ENCODE measurements at places on chromosomes 16 and 17. TPM values are rescaled to one million over a fixed set of nuclear protein-coding genes. Genes with fewer than 3 reads are reported as not detected.

- no peak for DNase-seq
Observed at GRCh38 chr16:16015849-16016248, 66.4 kb downstream of the ABCC1 start.

- DNase-seq: no peak
Observed at GRCh38 chr17:7611635-7612293, 2.9 kb downstream of the FXR2 start.

The FSCN2 gene
- total RNA-seq: 0.39 TPM

- DNase-seq: no peak
Observed at GRCh38 chr17:4440690-4441686, 7.2 kb downstream of the SPNS3 start.

GRCh38 chr17:3924512-3925350 is 8.5 kb upstream of the P2RX1 start:
- DNase-seq: no peak

- no peak for DNase-seq
Observed at GRCh38 chr16:53711390-53711789, 7.4 kb downstream of the FTO start.

GRCh38 chr16:84548508-84548907 is 44.0 kb upstream of the MEAK7 start:
- DNase-seq: no peak

DNA sequence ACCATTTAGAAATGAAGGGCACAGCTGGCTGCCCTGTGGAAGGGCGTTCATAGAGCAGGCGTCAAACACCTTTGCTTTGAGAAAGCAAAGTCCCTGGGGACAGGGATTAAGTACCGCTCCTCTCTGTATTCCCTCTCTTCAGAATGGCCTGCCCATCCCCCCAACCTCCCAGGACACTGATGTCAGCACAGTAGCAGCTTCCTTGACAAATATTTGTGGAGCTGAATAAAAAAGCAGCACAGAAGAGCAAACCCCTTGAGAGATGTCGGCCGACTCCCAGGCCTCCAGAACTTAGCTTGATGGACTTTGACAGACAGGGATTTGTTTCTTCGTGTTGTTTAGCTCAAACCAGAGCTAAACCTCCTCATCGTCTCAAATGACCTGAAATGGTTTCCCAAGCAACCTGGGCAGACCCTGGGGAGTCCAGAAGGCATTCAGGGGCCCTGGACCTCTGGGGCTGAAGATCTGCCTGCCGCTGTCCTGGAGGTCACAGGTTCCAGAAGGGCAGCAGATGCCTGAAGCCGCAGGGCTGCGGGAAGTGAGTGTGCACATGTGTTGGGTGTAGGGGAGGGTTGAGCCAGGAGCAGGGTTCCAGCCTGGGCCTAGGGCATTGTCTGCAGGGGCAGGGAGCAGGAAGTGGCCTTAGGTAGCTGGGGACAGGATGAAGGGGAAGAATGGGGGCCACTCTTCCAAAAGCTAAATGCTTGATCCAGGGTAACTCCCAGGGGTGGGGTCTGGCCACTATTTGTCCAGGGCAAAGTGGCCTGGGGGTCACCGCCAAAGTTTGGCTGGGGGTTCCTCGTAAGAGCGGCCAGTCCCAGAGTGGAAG is 42.3 kb upstream of the NKD1 start:
- DNase-seq: no peak

DNA sequence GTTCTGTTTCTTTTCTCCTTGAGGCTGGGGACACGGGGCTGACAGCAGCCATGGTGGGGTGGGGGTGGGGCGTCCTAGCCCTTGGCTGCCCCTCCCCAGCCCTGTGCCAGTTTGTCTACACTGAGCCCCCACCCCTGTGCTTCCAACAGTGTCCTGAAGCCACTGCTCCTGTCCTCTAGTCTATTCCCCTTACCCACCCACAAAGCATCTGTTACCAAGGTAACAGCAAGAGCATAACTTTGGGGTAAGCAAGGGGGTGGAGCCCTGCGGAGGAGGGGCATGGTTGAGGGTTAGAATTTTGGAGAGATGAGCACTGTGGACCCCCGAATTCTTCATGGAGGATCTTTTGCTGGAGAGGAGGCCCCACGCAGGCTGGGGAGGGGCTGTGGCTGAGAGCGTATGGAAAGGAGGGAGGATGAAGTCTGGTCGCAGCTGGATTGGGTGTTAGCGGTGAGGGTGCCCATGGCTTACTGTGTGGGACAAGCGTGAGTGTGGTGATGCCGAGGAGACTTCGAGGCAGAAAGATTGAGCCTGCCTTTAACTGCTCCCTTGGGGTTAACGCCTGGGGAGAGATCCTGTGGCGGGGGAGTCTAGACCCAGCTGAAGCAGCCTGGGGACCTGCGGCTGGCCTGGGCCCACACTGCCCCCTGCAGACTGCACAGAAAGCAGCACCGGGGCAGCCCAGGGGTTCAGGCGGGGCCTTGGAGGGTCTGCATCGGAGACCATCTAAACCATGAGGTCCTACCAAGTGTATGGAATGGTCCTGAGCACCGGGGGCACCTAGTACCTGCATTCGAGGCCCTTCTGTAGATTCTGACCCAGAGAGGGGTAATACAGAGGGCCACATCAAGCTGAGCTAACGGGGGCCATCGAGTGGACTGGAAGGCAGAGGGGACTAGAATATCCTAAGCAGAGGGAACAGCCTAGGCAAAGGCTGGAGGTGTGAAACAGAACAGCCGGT is 6.1 kb upstream of the STAC2 start:
- no peak for DNase-seq

- no peak for DNase-seq
Observed at GRCh38 chr17:18235743-18236256, 10.4 kb downstream of the LLGL1 start.

The PIMREG gene
- total RNA-seq: not detected

The FOXF1 gene
- 4.2 TPM for total RNA-seq

The TNFRSF17 gene
- total RNA-seq: not detected

- no peak for DNase-seq
Observed at GRCh38 chr16:89936981-89937380, 11.6 kb upstream of the DEF8 start.

Measured in mesenteric fat pad (tissue), 1 donor.